ENCODE measurements at places on chromosomes 4 and X.
A peak's percentile ranks its signal among the peaks of the same experiment; 100 is the strongest.

- DNase-seq: no peak
These were observed 36.3 kb upstream of the TBC1D14 start for GRCh38 chr4:6873291-6873690.

GRCh38 chrX:147848543-147849443 is 62.9 kb upstream of the FMR1 start:
- no peak for DNase-seq

DNA sequence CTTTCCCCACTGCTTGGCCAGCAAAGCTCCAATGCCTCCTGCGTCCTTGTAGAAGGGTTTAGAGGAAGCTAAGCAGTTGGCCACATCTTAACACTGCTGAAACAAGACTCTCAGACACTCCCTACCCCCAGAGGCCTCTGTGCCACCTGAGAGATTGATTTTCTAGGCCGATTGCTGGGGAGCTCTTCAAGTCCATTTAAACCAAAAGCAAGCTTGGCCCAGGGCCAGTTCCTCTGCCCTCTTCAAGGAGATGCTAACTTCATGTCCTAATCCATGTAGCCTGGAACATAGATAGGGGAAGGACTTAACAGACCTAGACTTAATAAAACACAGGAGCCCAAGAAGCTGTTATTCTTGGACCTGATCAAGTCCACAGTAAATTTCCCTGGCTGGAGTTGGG is 27.2 kb upstream of the FMR1NB start:
- no peak for DNase-seq

GRCh38 chr4:89266128-89266527 is 41.5 kb downstream of the GPRIN3 start:
- DNase-seq: no peak

- no peak for DNase-seq
These were observed 639.6 kb downstream of the IQCM start for GRCh38 chr4:149176039-149176438.

DNA sequence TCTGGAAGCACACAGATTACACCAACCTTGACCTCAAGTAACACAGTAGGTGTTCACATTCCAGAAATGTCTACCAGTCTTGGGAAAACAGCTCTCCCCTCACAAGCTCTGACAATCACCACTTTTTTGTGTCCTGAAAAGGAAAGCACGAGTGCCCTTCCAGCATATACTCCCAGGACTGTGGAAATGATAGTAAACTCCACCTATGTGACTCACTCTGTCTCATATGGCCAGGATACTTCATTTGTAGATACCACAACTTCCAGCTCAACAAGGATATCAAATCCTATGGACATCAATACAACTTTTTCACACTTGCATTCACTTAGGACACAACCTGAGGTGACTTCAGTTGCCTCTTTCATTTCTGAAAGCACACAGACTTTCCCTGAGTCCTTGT is 46.9 kb downstream of the ADGRG4 start:
- no peak for DNase-seq

GRCh38 chr4:85302756-85303155 is 172.2 kb upstream of the ARHGAP24 start:
- no peak for DNase-seq

DNA sequence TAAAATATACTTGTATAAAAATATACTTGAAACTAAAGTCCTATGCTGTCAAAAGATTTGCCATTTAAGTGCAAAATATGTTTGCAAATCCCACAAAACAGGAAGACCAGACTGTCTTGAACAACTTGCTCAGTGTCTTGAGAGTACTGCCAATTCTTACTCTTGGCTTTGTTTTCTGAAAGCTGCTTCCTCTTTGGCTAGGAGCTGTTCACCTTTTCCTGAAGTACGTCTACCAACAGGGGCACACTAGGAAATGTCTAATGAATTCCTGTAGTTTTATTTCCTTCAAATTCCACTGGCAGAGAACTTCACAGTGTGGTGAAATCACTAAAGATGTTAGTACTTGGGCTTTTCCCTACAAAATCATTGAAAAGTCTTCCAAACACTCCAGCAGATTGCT is 46.4 kb upstream of the ABCG2 start:
- no peak for DNase-seq

DNA sequence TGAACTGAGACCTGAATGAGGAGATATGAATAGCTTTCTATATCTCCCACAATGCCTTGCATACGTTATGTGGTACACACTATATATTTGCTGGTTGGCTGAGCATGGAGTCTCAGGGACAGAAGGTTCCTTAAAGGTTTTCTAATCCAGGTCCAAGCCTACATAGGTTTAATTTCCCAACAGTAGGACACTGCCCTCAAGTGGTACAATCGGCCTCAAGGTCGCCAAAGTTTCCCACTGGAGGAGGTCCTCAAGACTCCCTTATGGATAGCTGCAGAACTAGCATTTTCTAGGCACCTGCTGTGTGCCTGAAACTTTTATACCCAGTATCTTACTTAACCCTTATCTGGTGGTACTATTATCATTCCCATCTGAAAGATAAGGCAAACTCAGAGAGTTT is 21.0 kb upstream of the EFNB1 start:
- DNase-seq: no peak

DNA sequence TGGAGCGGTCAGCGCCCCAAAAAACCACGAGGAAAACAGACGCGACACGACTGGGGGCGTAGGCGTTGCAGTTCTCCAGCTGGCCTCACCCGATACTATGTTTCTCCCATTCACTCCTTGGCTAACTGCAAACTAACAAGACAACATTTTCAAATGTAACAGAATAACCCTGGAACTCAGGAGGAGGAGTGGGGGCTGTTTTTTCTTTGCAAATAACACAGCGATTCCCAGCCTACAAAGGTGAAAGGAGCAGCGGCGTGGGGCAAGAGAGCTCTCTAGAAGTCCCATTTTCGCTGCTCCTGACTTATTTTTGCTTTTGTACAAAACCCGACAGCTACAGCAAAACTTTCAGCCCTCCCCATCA is 1.6 kb downstream of the SOX3 start:
- DNase-seq: no peak

- no peak for DNase-seq
These were observed 178.9 kb downstream of the RAPGEF2 start for GRCh38 chr4:159281771-159282170.

DNA sequence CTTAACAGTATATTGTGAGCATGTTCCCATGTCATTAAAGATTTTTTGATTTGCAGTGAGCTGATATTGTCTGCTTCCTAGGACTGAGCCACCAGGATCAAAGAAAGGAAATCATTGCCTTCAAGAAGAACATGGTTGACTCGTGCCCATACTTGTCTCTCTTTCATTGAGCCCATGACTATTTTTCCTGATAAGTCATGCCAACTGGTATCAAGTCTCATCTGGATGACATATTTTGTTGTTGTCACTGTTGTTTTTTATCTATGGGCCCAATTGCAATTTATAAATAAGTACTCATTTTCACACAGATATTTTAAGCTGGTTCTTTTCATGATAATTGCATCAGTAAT is 10.2 kb upstream of the RHOH start:
- DNase-seq: no peak

DNA sequence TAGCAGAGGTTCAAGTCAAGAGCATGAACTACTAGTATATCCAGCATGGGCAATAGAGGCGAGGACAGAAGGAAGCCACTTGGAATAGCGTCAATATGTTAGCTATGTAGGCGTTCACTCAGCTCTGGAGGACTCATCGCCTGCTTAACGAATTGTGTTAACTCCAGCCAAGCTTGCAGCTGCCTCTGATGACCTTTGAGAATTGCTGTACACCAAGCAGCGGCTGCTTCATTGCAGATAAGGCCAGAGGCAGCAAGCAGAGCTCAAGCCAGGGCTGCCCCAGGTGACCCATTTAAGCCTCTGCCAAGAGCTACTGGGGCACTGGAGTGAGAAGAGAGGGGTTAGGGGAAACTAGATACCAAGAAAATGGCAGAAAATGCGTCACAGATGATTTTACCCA is 160.2 kb upstream of the IGFBP7 start:
- DNase-seq: no peak

- DNase-seq: no peak
These were observed 133.0 kb upstream of the TMLHE start for GRCh38 chrX:155745792-155746191.

DNA sequence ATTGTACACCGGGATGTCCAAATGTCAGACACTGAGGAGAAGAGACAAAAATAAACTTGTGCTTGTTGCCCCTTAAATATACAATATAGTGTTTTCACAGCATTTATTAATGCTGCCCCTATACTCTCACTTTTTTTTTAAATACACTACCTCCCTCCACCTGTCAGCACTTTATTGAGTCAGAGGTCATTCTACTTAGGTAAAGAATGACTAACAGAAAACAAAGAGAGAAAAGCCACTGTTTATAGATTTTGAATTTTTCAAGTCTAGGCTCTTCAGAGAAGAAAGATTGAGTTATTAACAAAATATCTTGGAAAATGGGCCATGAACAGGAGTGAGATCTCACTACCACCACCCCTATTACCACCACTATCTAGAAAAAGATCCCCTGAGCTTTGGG is 58.1 kb downstream of the NIPAL1 start:
- DNase-seq: no peak

- no peak for DNase-seq
These were observed 88.6 kb downstream of the CENPC start for GRCh38 chr4:67456577-67457196.

GRCh38 chr4:177974461-177974860 is 532.2 kb upstream of the AGA start:
- DNase-seq: no peak

DNA sequence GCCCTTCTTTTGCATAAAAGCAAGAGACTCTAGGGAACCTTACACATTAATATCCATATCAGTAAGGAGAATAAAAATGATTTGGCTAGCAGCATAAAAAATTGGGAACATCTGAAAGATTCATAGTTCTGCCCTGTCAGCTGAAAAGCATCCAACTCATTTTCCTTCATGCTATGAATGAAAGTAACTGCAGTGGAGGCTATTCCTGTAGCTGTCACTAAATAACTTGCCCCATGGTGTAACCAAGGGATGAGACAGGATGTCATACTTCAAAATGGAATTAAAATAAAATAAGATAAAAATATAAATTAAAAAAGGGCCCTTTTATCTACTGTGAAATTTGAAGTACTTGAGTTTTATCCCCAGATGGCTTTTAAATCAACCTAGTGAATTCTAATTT is 878.8 kb downstream of the C4orf33 start:
- no peak for DNase-seq

DNA sequence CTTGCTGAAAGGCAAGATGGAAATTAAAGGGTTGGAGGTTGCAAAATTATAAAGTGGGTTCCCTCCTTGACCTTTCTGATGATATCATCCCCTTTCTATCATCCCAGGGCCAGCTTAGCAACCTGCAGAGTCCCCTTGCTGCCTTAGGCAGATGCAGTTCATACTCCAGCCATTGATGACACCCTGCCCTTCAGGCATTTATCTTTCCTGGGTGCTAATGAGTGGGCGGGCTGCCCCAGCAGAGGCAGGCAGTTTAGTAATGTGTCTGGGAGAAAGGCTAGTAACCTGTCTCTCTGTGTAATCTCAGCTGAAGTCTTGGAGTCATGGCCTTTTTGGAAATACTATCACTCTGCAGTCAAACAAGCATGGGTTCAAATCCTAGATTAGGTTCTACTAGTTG is 3.8 kb upstream of the FRMPD3 start:
- DNase-seq: no peak

DNA sequence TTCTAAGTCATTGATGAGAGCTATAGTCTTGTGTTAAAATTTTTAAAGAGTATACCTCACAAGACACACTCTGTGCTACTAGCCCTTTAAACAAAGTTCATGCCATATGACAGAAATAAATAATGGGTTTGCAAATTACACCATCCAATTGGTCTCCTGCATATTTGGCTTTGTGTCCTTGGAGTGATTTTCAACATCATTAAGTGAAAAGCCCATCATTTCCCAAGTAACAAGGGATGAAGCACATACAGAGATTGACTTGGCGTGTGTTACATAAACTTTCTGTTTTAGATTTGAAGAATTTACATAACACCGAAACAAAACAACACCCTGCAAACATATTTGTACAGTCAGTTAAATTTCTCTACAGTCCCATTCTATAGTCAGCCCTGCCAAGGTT is 216.9 kb upstream of the NEIL3 start:
- DNase-seq: no peak

- no peak for DNase-seq
These were observed 64.5 kb upstream of the CHRNA9 start for GRCh38 chr4:40270609-40271008.

- DNase-seq: no peak
These were observed 1038.0 kb downstream of the PCDH19 start for GRCh38 chrX:99371976-99372595.

GRCh38 chr4:125387770-125388169 is 73.0 kb downstream of the FAT4 start:
- DNase-seq: no peak

- DNase-seq: no peak
These were observed 35.9 kb downstream of the PNMA5 start for GRCh38 chrX:152958047-152958446.

GRCh38 chr4:111671756-111672155 is 473.5 kb upstream of the FAM241A start:
- no peak for DNase-seq

DNA sequence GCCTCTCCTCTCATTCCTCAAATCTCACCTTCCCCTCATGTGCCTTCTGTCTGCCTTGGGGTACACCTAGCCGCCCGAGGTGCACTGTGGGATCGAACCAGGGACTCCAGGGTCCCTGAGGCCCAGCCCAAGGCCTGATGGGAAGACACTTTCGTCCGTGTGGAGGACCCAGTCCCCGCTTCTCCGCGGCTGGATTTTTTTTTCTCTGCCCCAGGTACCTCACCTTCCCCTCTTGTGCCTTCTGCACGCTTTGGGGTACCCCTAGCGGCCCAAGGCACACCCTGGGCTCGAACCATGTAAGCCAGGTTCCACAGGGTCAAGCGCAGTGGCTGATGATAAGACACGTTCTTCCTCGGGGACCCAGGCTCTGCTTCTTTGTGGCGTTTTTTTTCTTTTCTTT is 530.7 kb downstream of the CWH43 start:
- no peak for DNase-seq

- DNase-seq: peak; percentile 94
These were observed 13.1 kb upstream of the PRDM8 start for GRCh38 chr4:80184053-80184824.

DNA sequence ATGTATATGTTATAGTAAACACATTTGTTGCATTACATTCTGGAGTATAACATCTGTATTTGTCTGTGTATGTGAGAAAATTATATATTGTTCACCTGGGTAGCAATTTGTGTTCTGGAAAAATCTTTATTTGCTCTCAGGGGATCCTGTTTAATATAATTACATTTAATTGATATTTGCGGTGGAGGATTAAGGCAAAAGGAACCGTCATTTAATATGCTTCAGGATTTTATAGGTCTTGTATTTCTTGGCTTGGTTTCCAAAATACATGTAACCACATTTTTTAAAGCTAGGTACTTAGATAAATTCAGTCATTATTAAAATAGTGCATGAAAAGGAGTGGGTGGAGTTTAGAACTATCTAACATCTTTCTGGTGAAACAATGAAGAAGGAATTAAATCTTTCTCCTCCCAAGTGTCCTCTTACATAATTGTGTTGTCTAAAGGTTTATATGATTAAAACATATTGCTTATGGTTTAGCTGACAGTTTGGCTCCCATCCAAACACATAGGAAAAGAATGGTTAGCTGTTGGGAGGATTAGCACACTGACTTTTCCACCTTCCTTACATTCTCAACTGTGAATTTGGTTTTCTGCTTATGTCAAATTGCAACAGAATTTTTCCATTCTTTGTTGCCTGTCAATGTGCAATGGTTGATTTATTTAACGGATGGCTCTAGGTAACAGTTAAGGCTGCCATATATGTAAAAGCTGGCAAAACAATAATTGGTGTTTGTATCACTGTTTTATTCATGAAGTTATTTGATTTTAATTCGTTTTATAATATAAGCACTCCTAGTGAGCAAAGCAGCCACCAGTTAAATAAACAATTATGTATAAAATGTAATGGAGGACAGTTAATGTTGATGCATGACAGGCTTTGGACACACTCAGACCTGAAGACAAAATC is 250.8 kb upstream of the SFRP2 start:
- no peak for DNase-seq

Data from stimulated activated CD4-positive, alpha-beta T cell treated with anti-CD3 and anti-CD28 coated beads, TNF-alpha, amount 100 ng/mL, for 1 hour (primary cell).